NCI-H1694 (cell line): ENCODE measurements at places on chromosomes 11 and 22.

- no peak for DNase-seq
Observed at GRCh38 chr11:62069986-62070919, 53.6 kb upstream of the INCENP start.

DNA sequence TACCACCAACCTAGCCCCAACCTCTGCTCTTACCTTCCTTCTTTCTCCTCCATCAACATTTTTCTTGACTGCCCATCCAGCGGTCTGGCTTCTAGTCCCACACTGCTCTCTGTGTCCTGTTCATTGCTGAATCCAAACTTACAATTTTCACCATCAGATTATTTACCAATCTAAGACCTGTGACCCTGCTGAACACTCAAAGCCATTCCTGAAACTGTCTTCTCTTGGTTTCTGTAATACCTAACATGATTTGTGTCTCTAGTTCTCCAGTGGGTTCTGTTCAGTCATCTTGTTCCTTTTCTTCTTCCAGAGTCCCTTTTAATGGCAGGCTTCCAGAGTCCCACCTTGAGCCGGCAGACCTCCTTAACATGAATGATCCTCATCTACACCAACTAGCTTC lies 24.1 kb downstream of the RRAS2 start:
- DNase-seq = no peak

DNA sequence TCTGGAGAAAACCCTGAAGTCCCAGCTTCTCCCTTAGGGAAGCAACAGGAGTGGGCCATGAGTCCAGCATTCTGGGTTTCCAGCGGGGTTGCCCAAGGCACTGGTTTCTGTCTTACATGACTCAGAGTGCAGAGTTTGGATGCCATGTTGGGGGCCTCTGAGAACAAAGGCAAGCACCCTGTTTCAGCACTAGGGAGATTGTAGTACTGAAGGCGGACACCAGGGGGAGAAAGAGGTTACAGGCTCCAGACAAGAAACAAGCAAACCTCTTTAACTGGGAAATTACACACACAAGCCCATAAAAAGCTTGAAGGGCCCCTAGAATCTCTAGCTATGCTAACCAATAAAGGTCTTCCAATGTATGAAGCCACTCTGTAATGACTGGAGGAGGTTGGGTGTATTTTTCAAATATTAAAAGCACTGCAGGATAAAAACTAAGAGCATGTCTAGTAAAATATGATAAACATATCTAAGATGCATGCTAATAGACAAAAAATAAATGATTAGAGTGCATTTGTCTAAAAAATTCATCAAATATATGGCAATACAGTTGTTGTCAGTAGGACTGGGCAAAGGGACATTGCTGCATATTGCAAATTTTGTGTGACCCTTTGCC lies 7.1 kb downstream of the MS4A6E start:
- DNase-seq = no peak

- no peak for DNase-seq
Observed at GRCh38 chr22:22703715-22704114, 59.3 kb downstream of the GGTLC2 start.

GRCh38 chr11:128480665-128481064 lies 106.7 kb downstream of the ETS1 start:
- DNase-seq = no peak

GRCh38 chr22:26043031-26043430 lies 126.2 kb upstream of the SEZ6L start:
- no peak for DNase-seq

GRCh38 chr11:17687946-17688670 lies 31.3 kb upstream of the MYOD1 start:
- no peak for DNase-seq

- DNase-seq = peak; percentile 21
Observed at GRCh38 chr11:117807482-117808327, 10.7 kb upstream of the DSCAML1 start.

- DNase-seq = no peak
Observed at GRCh38 chr11:11901929-11902328, 60.2 kb downstream of the USP47 start.

DNA sequence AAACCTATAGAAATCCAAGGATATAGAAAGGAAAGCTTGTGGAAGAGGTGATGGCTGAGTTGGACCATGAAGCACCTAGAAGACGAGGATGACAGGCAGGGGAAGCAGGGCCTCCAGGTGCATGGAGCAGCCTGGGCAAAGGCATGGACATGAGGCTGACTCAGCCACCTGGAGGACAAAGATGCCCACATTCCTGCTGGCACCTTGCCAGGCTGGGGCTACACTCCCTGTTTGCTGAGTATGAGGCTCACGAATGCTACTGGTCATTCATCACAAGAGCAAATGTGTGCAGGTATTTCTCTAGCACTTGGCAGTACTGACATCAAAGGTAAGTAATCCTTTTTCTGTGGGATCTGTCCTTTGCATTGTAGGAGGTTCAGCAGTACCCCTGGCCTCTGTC lies 7.1 kb upstream of the SCGB2A1 start:
- DNase-seq = no peak

DNA sequence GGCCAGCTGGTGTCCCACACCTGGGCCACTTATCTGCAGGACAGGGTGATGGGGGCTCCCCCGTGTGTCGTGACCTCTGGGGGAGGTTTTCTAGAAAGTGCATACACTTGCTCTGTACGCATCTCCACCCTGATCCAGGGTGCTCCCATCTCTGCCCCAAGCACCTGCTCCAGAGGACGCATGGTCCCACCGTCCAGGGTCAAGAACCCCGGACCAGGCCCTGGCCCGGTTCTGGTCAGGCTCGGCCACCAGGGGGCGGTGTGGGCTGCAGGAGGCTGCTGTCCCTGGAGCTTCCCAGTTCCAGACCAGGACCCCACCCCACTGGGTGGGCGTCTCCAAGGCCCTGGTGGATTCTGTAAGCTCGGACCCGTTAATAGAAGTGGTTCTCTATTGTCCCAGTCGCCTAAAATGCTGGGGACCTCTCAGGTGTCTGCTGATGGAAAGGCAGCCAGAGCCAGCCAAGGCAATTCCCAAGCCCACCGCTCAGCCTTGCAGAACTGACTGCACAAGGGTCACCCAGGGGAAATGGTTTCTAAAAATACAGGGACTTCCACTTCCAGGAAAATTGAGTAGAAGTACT lies 34.7 kb upstream of the SEPTIN5 start:
- no peak for DNase-seq

- no peak for DNase-seq
Observed at GRCh38 chr11:126834149-126834548, 166.4 kb downstream of the KIRREL3 start.

DNA sequence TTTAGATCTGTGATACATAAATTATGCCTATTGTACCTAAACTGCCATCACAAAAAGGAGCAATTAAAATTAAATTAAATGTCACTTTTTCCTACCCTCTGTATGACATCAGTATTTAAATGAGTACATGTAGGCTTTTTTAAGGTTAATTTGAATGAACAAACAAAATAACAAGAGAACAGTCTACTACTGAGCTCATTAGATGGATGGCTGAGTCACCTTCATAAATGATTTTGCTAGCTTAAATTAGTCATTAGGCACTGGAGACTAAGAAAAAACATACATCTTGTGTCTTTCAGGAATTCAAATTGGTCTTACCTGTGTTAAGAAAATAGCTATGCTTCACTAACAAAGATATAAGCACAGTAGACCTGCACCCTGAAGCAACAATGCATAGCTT lies 153.6 kb downstream of the RCN1 start:
- no peak for DNase-seq

DNA sequence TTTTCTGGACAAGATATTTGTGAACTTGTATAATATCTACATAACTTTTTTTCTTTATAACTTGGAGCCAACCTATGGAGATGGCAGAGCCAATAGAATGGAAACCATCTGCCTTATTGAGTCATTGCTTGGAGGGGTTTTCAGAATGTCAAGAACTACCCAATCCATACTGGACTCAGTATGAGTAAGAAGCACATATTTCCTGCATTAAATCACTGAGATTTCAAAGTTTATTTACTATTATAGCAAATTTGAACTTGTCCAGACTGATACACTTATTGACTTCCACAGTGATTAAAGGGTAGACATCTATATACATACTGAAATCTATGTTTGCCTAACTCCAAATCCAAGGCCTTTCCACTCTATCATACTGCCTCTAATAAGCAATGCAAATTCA lies 704.0 kb downstream of the KCNA4 start:
- no peak for DNase-seq

- no peak for DNase-seq
Observed at GRCh38 chr11:102576350-102576749, 45.8 kb upstream of the MMP7 start.

- DNase-seq = no peak
Observed at GRCh38 chr11:94000659-94001058, 20.5 kb upstream of the HEPHL1 start.

GRCh38 chr11:134822897-134823296 lies 410.9 kb upstream of the B3GAT1 start:
- no peak for DNase-seq

- DNase-seq = no peak
Observed at GRCh38 chr11:117877120-117877784, 794 bp upstream of the FXYD6 start.

GRCh38 chr22:41752011-41752970 lies 48.2 kb upstream of the CCDC134 start:
- no peak for DNase-seq

GRCh38 chr11:33959855-33960400 lies 68.1 kb upstream of the LMO2 start:
- no peak for DNase-seq
